A549 (cell line): ENCODE measurements at places on chromosomes 11 and 22.

DNA sequence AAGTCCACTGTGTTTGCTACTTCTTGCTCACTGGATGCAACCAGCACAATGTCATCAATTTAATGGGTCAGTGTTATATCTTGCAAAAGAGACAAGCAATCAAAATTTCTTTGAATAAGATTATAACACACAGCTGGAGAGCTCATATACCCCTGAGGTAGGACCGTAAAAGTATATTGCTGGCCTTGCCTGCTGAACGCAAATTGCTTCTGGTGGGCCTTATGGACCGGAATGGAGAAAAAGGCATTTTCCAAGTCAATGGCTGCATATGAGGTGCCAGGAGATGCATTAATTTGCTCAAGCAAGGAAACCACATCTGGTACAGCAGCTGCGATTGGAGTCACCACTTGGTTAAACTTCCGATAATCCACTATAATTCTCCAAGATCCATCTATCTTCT is 119.1 kb downstream of the ZNF280B start:
- DNase-seq: no peak

- DNase-seq: no peak
Measured at GRCh38 chr11:127199306-127199801, 198.8 kb upstream of the KIRREL3 start.

DNA sequence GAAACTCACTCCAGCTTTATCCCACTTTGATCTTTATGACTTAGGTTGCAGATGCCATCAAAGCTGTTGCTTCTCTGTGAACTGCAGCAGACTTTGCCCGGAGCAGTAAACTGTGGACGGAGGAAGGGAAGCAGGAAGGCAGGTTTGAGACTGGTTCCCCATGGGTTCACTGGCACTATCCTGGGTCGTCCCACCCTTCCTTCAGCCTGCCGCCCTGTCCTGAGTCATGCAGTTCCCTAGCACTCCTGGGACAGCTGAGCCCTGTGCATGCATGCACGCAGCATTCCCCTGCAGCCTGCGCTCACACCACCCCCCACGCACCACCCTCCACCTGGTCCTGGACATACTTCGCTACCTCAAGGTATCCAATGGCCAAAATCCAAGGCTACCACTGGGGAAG is 23.5 kb upstream of the P2RY2 start:
- peak; percentile 32 for DNase-seq

DNA sequence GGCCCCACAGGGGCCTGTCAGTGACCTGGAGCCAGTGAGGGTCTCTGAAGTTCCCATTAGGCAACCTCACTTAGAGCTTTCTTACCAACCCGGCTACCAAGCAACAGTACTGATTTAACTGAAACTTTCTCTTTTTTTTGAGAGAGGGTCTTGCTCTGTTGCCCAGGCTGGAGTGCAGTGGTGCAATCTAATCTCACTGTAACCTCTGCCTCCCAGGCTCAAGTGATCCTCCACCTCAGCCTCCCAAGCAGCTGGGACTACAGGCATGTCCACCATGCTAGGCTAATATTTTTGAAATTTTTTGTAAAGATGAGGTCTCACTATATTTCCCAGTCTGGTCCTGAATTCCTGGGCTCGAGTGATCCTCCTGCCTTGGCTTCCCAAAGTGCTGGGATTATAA is 42.5 kb downstream of the ARFGAP3 start:
- DNase-seq: no peak

DNA sequence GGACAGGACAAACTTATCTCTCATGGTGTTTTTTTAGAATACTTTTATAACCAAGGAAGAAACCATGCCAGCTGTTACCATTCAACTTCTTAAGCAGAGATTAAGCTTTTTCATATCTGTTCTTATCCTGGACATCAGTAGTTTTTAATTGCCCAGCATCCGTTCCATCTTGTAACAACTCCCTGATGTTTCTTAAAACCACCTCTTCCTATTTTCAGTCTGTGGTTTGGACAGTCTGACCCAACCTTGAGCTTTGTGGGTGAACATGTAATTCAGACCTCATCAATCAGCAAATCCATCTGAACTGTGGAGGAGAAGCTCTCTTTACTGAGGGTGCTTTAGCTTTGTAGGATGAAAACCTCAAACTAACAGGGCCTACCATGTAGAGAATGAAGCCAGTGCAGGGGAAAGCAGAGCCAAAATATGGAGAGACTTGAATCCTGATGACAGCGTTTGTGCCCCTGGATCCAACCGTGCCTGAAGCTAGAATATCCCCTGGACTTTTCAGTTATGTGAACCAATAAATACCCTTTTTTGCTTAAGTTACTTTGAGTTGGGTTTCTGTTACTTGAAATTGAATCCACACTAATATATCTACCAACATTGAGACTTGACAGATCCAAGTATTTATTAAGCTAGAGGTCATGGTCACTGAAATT is 9.4 kb downstream of the TUG1 start:
- DNase-seq: no peak

DNA sequence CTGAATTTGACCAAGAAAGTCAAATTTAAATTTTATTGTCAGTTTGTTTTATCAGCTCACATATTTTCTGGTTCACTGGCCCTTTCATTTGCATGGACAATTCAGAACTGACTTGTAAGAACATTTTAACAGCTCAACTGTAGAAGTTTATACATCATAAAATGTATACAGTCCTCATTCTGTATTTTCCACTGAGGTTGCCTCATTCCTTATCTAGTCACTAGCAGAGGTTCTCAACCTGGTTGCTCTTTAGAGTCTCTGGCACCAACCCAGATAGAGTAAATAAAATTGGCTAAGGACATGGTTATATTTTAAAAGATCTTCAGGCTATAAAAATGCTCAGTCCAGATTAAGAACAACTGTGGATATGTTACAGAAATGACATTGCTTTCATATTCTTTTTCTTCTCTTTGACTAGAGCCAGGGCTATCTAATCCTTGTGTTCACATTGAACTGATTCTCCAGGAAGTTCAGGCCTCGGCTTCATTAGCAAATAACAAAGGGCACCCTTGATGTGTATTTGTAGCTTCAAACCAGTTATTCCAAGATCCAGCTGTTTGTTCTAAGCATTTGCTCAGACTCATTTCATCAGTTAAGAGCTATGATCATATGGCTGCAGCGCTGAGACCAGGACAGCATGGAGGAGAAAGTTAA is 782.5 kb downstream of the ETS1 start:
- DNase-seq: no peak

DNA sequence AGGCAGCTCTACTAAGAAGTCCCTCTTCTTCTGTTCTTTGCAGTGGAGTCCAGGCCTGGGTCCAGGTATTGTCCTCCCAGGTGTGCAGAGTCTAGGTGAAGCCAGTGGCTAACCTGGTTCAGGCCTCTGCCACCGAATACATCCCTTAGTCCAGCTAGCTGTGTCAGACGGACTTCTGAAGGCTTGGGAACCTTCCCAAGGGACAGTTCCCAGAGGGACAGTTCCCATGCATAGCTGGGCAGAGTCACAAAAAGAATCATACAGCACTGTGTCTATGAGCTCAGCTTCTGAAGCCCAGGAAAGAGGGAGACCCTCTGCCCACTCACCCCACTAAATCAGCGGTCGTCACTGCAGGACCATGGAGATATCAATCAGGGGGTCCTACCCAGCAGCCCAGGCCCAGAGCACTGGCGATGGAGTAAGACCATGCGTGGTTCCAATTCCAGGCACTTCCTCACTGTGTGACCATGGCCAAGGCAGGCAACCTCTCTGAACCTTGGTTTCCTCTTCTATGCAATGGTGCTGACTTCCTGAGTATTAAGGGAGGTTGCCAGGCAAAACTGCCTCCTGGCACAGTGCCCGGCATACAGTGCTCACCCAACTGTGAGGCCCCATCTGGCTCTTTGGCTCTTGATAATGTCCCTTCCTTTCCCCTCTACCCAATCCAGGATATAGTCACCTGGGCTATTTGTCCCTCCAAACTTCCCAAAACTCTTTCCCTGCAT is 3.4 kb downstream of the MS4A10 start:
- DNase-seq: no peak

DNA sequence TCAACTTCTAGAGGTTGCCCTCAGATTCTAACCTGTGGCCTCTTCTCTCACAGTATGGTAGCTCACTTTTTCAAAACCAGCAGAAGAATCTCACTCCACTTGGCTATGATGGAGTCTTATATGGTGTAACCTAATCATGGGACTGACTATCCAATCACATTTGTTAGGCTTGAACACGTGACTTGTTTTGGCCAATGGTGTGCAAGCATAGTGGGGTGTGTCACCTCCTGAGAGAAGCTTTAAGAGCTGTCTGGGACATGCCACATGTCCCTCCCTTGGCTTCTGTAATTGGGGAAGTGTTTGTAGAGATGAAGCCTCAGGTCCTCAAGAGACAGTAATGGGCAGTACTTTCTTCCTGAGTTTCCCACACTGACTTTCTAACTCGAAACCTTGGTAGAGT is 12.8 kb upstream of the SMIM38 start:
- DNase-seq: no peak

DNA sequence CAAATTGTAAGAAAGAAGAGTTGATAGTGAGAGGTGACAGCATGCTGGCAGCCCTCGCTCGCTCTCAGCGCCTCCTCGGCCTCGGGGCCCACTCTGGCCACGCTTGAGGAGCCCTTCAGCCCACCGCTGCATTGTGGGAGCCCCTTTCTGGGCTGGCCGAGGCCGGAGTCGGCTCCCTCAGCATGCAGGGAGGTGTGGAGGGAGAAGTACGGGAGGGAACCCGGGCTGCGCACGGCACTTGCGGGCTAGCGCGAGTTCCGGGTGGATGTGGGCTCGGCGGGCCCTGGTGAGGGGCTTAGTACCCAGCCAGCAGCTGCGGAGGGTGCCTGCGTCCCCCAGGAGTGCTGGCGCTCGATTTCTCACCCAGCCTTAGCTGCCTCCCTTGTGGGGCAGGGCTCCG is 539.7 kb upstream of the CCDC179 start:
- no peak for DNase-seq

- no peak for DNase-seq
Measured at GRCh38 chr11:60921777-60922335, 2.4 kb upstream of the TMEM132A start.

DNA sequence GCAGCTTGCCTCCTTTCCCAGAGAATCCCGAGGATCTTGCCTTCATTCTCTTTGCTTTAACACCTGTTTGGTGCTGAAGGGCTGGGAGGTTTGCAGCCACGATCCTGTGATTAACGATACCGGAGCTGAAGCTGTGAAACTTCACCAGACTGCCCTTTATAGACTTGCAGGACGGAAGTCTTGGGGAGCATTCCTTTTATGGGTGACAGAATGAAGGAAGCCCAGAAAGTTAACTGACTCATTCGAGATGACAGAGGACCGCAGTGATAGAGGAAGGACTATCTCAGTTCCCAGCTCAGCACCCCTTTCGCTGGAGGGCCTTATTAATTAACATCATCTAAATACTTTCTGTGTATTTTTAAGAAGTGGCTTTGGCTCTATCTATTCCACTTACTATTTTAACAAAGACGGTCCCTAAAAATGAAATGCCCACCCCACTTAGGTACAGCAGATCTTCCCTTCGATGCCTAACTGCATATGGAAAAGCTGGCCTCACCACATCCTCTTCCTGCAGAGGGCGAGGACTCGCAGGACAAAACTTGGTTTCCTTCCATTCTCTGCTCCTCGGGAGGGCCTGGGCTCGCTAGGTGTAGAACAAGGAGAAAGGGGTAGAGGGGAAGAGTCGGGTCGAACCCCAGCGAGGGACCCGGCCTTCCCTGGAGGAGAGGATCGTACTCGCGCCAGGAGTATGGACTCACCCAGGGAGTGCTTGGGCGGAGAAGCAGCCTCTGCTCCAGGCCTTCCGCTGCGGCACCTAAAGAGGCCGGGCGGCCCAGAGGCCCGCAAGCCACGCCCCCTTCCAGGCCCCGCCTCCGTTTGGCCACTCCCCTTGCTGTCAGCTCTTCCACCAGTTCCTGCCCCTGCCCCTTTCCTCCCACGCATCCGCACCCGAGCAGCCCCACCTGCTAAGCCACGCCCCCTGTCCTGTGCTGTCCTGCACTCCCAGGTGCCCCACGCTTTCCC is 30.7 kb upstream of the USP47 start:
- DNase-seq: no peak

DNA sequence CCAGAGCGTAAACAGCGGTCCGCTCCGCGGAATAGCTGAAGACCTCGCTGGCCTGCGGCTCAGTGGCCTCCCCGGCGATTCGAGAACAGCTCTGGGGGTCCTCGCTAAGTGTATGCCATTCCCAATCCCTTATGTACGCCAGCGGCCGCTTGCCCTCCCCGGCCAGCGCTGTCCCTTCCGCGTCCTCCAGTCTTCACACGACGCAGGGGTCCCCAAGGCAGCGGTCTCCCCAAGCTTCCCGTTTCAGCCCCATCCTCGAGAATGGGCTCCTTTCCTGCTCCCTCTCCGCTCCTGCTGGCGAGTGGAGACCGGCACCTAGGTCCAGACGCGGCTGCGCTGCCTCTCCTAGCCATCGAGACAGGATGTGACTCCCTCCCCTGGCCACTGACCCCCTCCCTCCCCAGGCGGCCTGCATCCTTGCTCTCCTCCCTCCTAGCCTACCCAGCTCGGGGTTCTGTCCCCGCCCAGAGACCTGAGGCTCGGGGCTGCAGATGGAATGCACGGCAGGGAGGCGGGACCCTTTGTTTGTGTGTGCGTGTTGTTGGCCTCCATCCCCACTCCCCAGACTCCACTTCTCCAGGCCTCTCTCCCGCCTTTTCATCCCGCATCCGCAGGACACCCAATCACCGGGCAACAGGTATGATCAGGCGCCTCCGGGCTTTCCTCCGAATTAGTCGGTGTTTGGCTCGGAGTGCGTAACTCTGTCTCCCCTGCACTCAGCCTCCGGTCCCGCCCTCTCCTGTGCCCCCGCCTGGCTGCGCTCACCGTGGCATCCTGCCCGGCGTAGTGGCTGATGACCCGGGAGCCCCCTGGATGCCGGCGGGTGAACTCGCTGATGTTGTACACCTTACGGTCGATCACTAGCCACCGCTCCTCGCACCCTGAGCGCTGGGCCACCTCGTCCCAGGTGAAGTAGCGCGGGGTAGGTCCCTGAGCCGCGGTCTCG is 740 bp downstream of the FADS1 start:
- DNase-seq: peak; percentile 79

GRCh38 chr11:94768602-94769541 is 716 bp downstream of the AMOTL1 start:
- no peak for DNase-seq

GRCh38 chr11:19328586-19329311 is 88.0 kb upstream of the E2F8 start:
- no peak for DNase-seq

GRCh38 chr22:35517207-35517606 is 23.4 kb upstream of the RASD2 start:
- no peak for DNase-seq

- no peak for DNase-seq
Measured at GRCh38 chr11:60221181-60221580, 21.8 kb downstream of the MS4A4E start.
